Foreskin keratinocyte (primary cell): ENCODE measurements at places on chromosomes 2 and 18. TPM values are rescaled to one million over a fixed set of nuclear protein-coding genes. Genes with fewer than 3 reads are reported as not detected.

The COLEC11 gene
- not detected in 2 replicates for polyA plus RNA-seq

The SERPINB3 gene
- 0.49 and 0.58 TPM in 2 replicates for polyA plus RNA-seq

The CYBRD1 gene
- polyA plus RNA-seq = 11.1 TPM in 2 replicates

The MDH1B gene
- 0.26 and 0.47 TPM in 2 replicates for polyA plus RNA-seq

GRCh38 chr2:153557211-153557610 is 78.6 kb upstream of the RPRM start:
- peak; percentile 1 for DNase-seq

- DNase-seq = peak; percentile 6
These were observed 758 bp downstream of the RIF1 start for GRCh38 chr2:151410485-151410834.

- no peak for DNase-seq
These were observed 86.3 kb upstream of the FSHR start for GRCh38 chr2:49240608-49241007.

DNA sequence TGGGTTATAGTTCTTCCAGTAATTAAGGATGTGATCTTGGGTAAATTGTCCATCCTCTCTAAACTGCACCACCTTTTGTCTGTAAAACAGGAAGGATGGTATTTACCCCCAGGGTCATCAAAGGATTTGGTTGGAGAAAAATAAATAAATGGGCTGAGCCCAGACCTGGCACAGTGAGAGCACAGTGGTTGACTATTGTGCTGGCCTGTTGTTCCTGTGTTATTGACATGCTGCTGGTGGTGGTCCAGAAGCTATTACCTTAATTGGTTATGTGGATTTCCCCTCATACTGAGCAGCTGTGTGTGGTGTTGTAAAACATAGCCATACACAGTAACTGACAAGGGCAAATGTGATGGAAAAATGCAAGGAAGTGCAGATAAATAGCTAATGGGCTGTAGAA is 746 bp upstream of the IL37 start:
- DNase-seq = no peak

- DNase-seq = no peak
These were observed 50.4 kb upstream of the SMIM21 start for GRCh38 chr18:75477900-75478299.
